ENCODE measurements at places on chromosomes 2 and 18.
A peak's percentile ranks its signal among the peaks of the same experiment; 100 is the strongest.

DNA sequence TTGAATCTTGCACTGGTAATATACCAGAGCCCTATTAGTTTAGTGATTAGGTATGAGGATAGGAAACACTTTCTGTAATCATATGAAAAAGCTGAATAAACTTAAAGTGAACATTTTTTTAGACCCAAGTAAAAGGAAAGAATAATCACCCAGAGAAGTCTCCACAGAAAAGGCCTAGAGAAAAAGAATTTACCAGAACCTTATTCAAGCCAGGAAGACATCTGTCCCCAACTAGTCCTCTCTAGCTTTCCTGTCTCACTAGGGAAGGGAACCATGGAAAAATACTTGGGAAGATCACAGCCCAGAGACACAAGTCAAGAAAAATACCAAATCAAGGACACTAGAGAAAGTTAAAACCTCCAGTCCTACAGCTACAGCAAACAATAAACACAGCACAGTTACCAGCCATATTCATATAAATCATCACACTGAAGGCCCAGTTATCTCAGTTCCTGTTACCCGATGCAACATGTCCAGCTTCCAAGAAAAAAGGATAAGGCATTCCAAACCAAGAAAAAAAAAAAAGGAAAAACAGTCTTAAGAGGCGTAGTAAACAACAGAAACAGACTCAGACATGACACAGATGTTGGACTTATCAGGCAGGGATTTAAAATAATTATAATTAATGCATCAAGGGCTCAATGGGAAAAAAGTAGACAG is 461.5 kb downstream of the IRS1 start:
- no peak for DNase-seq

- DNase-seq = no peak
Measured at GRCh38 chr2:188217264-188217663, 74.4 kb upstream of the GULP1 start.

DNA sequence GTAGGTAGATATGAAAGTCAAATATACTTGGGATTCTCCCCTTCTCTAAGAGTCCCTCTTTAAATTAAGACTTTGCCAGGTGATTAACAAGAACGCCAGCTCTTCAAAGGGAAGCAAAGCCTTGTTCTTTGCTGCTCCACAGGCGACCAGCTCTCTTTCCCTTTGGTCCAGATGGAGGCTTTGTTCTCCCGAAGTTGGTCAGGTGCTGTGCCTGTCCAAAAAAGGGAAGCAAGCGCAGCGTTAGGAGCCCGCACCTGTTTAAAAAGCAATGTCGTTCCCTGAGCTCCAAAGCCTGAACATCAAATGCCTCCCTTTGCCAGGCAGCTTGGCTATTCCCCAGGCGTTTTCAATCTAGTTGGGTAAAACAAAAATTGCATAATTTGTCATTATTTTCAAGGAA is 1913.1 kb upstream of the PIK3C3 start:
- DNase-seq = no peak

- peak; percentile 73 for DNase-seq
Measured at GRCh38 chr2:105744091-105744908, 412 bp upstream of the NCK2 start.

DNA sequence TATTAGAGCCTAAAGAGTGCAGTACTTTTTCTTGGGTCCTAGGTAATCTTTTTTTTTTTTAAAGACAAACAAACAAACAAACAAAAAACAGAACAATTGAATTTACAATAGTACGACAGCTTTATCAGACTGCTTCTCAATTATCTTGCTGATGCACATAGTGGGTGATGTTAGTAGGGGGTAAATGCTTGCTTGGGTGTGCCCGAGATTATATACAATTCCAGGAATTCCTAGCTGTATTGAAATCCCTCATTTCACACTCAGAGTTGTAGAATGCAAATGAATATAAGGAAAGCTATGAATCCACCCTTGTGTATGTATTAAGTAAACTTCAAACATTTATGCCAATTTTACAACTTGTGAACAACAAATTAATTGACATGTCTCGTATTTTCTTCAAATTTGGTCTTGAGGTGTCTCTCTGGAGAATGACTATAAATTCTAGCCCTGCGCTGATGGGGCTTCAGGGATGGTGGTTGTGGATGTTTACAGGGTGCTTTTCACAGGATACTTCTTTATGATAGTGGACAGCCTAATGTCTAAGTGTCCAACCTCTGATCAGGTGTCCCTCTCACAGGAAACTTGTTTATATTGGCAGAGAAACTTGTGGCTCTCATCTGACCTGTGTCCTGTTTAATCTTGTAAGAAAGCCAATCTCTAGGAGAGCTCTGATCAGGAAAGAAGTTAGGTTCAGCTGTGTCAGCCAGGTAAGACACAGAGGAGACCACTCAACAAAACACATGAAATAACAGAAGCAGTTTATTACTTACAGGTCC is 61.9 kb upstream of the SLC39A10 start:
- DNase-seq = no peak

DNA sequence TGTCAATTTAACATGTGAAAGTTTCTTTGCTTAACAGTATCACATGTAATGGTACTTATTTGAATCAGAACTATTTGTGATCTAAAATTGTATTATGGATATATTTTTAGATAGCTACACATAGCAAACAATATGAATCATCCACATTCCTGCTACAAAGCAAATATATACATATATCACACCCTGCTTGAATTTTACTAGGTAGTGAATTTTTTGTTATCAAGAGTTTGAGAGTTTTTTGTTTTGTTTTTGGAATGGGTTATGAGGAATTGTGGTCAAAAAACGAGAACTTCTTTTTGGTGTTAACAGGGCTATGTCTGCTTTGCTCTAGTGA is 635.7 kb downstream of the NRXN1 start:
- no peak for DNase-seq

GRCh38 chr2:235148201-235149170 is 196.7 kb downstream of the SH3BP4 start:
- no peak for DNase-seq

GRCh38 chr2:170332676-170333402 is 154.9 kb downstream of the MYO3B start:
- DNase-seq = no peak

GRCh38 chr2:54212456-54212855 is 43.6 kb downstream of the TSPYL6 start:
- DNase-seq = no peak

DNA sequence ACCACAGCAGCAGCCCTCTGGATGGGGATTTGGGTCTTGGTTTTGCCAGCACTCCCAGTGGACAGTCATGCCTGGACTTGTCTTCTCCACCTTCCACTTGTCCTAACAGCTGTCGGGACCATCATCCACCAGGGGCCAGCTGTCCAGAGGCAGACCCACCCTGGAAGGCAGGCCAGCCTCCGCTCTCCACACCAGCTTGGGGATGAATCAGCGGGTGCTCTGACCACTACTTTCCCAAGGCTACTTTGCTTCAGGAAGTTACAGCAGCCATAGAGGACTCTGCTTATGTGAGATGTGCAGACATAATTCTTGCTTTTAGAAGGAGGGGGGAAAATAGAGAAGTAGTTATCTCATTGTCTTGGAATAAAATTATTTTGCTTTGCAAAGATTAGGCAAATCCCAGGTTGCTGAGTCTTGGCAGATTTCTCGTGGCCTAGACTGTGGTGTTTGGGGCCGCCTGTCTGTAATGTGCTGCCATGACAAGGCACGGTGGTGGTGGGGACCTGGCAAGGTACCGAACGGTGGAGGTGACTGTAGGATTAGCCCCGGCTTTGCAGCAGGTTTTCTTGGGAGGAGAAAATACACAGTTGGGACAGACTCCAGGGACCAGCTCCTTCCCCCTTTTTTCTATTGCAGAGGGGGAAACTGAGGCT is 148.7 kb downstream of the AGAP1 start:
- no peak for DNase-seq

DNA sequence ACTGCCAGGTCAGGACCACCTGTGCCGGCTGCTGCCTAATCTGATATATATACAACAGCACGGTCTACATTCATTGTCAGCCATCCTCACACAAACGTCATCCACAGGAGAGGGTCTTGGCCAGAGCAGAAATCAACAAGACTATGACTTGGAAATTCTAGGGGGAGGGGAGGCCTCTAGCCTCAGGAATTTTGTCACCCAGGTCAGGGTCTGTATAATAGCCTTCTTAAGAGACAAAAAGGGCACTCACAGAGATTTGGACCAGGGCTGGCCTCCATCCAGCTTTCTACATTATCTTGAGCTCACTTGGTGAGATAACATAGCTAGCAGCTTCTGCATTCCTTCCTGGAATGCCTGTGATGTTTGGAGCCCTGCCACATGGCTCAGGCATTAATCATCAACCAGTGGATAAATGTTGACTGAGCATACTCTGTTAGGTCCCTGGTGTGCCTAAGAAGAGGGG is 50.4 kb upstream of the CTIF start:
- DNase-seq = no peak

DNA sequence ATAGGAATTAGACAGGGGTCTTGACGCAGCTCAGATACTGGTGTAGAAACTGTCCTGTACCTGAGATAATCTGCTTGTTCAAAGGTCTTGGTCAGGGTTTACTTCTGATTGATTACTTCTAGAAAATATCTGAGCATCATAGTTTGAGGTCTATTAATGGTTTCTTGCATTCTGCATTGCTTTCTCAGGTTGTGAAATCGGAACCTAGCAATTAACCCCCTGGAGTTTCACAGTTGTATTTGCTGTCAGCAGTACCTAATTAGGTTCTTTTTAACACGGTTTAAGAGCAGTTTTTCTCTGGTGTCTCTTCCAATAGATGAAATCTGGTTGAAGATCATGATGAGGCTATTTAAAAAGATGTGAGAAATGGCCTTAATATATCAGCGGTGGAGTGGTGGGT is 428.6 kb upstream of the SYT4 start:
- no peak for DNase-seq

- DNase-seq = no peak
Measured at GRCh38 chr2:182816866-182817265, 49.6 kb downstream of the FRZB start.

DNA sequence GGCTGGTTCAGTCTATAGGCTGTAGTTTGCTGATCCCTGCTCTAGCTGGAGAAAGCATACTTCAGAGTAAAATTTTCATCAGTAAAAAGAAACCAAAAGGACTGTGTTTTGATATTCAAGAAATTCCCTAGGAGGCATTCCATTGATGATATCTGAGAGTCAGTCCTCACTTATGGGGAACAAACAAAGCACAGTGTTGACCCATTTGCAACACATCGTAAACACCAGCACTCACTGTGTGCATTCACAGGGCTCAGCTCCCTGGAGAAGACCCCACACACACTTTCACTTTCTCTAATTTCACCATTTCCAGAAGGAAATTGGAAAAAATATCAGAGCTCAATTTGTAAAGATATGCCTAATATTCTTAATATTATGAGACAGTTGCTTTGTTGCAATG is 147.1 kb downstream of the PIEZO2 start:
- DNase-seq = no peak

DNA sequence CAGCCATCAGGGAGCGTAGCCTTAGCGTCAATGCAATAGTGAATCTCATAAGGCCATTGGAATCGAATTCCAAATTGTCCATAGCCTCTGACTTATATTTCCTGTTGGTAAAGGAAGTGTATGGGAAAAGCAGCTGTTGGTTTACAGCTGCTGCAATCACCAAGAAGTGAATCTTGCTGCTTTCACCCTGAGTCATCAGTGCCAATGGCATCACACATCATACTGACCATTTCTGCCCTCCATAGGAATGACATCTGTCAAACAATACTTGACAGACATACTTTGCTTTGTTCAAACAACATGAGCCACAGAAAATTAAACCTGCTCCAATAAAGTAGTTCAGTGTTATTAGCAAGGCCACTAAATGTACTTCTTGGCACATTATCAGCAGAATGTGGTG is 111.2 kb upstream of the KLHL29 start:
- DNase-seq = no peak

- DNase-seq = no peak
Measured at GRCh38 chr18:78911751-78912283, 67.8 kb upstream of the SALL3 start.

DNA sequence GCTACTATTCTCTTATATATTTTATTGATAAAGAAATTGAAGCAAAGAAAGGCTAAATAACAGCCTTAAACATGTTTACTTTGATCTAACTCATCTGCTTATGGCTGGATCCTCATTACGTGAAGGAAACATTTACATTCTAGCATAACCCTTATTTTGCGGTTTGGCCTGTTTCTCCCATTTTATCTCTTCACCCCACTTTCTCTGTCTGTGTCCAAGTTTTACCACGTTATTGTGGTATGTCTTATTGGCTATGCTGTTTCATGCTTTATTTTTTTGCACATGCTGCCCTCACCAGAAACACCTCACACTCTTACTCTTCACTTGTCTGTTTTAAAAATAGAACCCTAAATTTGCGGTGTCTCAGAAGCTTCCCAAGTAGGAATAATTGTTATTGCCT is 78.5 kb downstream of the RPIA start:
- no peak for DNase-seq

DNA sequence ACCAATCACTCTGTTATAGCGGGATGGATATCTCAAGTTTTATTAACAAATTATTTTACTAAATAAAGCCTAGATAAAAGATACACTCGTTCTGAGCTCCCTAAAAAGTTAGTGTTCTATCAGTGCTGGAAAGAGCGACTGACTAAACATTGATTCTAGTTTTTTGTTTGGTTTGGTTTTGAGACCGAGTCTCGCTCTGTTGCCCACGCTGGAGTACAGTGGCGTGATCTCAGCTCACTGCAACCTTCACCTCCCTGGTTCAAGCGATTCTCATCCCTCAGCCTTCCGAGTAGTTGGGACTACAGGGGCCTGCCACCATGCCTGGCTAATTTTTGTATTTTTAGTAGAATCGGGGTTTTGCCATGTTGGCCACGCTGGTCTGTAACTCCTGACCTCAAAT is 73.8 kb upstream of the CDCA7 start:
- DNase-seq = no peak

GRCh38 chr18:3960977-3961376 is 494.1 kb downstream of the DLGAP1 start:
- no peak for DNase-seq

GRCh38 chr2:148046802-148047201 is 25.9 kb downstream of the MBD5 start:
- DNase-seq = no peak

DNA sequence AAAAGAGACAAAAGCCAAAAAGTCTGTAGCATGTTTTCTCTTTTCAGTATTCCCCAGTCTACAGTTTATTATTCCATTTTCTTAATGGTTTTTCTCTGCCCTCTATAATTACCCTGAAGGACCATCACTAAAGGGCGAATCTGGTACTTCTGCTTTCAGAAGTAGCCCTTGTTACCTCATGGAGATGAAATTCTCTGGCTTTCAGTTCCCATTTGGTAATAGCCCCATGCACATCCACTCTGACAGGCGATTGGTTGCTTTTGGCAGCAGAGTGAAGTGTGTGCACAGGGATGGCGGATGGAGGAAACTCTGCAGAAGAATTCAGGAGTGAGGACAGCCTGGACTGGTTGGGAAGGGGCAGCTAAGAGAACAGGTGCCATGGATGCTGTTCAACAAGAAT is 66.3 kb upstream of the NABP1 start:
- DNase-seq = no peak

GRCh38 chr2:67514515-67514914 is 117.4 kb downstream of the ETAA1 start:
- no peak for DNase-seq
